CD4-positive, alpha-beta T cell treated with Interleukin-10 for 1 hour (primary cell): ENCODE measurements at places on chromosomes 6 and 20.

GRCh38 chr6:95230071-95230740 lies 347.1 kb upstream of the MANEA start:
- DNase-seq, result no peak

- no peak for DNase-seq
Observed at GRCh38 chr20:57102566-57102965, 163.9 kb downstream of the BMP7 start.

- no peak for DNase-seq
Observed at GRCh38 chr20:23269954-23270353, 80.6 kb upstream of the NXT1 start.

DNA sequence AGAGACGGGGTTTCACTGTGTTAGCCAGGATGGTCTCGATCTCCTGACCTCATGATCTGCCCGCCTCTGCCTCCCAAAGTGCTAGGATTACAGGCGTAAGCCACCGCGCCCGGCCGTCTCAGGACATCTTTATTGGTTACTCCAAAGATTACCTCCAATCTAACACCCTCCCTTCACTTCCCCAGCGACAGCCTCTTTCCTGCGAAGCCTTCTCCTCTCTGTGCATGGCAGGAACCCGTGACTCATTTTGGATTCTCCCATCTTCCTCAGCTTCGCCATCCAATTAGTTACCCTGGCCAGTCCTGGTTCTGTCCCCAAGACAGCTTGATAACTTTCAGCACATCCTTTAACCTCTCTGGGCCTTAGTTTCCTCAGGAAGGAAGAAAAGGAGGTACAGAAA lies 51.3 kb upstream of the TOX2 start:
- no peak for DNase-seq

DNA sequence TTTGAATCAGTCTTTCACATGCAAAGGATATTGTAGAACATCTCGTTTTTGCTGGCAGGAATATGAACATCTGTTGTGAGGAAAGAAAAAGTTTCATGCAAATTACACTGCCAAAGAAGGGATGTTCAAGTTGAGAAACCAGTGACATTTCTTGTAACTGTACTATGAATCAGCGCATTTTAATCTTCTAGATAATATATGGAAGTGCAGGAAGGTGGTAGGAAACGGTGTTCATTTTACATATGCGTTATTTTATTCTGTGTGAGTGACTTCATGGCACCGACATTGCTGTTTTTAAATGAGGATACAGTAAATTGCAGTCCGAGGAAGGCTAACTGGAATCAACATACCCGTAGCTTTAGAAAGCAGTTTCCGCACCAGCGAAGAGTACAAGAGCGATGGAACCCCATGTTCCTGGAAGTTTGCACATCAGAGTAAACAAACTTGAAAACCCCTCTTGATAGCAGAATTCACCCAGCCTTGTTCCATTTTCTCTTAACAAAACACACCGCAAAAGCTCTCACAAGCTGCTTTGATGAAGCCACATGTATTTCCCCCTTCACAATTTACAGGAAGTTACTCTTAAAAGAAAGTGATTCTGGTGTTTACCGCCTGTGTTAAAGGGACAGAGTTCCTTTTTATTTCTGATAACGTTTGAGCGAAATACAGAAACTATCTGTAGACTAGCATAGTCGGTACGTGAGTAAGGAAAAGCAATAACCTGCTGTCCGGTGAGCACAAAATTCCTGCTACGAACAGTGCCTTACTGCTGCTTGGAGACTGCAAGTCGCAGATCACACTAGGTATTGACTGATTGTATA lies 11.5 kb downstream of the PRDM1 start:
- peak; percentile 92 for DNase-seq

GRCh38 chr20:48959899-48960550 lies 38.5 kb downstream of the ARFGEF2 start:
- DNase-seq, result no peak

DNA sequence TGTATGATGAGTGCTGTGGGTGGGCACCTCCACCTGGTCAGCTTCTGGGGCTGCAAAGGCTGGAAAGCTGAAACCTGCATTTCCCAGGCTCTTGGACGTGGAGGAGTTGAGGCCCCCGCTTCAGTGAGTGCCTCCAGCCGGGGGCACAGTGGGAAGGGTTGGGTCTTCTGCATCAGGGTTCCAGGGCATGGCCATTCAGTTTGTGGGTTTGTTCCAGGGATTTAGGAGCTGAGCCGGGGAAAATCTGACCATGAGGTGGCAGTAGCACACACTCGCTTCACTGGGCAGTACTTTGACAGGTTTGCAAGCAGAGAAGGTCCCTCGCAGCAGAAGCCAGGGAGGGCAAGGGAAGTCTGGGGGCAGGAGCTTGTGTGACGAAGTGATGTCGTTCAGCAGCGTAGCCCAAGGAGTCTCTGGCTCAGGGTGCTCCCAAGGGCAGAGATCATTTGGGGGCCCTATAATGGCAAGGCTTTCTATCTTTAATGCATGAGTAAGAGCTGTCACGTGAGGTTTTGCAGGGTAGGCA lies 69.5 kb upstream of the SULF2 start:
- DNase-seq, result no peak

DNA sequence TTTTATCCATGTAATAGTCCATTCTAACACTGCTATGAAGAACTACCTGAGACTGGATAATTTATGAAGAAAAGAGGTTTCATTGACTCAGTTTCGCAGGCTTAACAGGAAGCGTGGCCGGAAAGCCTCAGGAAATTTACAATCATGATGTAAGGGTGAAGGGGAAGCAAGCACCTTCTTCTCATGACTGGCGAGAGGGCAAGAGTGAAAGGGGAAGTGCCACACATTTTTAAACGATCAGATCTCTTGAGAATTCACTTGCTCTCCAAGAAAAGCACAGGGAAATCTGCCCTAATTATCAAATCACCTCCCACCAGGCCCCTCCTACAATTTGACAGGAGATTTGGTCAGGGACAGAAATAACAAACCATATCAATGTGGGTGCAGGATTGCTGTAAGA lies 859.7 kb downstream of the EPHA7 start:
- DNase-seq, result no peak

DNA sequence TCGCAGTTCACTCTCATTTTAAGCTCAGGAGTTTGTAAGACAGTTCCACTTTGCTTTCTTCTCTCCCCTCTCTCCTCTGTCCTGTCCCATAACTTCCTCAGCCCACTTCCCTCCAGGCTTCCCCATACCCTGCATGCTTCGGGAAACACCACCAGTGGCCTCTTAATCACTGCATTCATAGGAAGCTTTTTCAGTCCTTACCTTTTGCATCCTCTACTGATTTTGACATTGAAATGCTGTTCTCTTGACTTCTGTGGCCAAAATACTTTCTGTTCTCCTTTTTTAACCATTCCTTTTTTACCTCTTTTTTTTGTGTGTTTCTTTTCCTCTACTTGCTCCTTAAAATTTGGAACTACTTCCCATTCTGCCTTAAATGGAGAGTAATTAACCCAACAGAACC lies 69.7 kb downstream of the HIVEP1 start:
- no peak for DNase-seq

DNA sequence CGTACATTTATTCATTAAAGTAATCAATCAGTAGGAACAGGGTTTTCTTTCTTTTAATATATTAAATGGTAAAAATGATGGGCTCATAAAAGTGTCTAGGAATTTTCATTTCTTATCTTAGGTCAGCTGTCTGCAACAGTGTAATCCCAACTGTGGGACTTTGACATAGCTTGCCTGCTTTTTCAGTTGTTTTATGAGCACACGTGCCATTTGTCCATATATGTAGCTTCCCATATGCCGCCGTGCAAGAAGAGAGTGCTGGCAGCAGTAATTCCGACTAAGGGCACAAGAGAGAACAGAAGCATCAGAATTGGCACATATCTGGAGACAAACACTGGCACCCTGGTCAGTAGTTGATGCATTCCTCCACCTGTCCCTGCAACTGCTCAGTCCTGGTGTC lies 20.9 kb upstream of the EEF1E1 start:
- DNase-seq, result no peak

DNA sequence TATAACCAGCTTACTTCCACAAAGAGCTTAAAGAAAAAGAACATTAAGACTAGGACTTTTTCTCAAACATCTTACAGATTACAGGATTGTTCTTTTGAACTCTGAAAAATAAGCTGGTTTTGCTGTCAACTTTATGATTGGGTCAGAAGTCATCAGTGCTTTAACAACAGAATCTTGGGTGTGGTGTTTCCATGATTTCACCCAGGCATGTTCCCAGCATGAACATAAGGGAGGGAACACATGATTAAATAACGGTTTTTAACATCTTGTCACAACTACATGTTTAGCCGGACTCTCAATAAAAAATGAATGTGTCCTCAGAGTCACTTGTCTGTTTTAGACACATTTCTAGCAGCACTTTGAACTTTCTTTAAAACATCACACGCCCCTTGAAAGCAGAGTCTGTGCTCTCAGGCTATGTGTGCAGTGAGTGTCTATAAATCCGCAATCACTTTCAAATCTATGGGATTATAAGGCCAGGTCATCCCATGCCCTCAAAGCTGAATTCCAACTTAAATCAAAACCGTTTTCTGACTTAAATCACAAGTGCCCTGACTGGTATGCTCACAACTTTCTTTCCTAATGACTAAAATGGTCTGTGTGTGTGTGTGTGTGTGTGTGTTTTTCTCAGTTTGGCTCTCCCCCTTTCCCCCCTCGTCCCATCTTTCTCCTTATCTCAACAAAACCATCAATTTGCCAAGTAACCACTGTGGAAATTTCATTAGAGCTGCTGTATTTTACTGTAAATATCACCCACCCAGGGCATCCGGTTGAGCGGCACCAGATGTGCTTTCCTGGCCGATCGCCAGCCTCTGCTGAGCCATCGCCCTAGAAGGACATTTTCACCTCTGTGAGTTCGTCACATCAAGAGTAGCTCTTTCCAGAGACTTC lies 216.8 kb upstream of the DTNBP1 start:
- DNase-seq, result peak; percentile 32

DNA sequence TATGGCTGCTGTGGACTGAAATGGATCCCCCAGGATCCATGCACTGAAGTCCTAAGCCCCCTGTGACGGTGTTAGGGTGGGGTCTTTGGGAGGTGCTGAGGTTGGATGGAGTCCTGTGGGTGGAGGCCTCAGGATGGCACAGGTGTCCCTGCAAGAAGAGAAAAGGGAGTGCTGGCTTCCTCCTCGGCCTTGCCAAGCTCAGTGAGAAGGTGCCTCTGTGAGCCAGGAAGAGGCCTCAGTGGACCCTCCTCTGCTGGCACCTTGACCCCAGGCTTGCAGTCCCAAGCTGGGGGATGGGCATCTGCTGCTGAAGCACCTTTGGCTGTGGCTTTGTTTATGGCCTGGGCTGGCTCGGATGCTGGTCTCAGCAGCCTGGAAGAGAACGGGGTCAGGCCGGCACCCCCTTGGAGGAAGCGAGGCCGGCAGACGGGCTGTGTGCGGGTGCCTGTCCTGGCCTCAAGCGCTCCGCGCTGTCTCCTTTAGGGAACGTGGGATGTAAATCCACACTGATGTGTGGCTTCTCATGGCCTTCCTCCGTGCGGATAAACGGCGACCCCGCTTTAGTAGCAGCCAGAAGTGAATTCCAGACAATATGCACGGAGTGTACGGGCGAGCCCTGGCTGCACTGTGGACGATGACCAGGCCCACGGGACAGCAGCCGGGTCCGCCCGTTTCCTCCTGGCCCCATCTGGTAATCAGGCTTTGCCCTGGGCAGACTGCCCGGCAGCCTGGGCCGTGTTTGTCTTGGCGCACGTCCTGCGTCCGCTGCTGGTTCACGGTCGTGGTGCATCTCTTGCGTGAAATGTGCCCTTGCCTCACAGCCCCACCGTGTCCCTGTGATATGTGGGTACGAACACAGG lies 182.6 kb downstream of the ERMARD start:
- no peak for DNase-seq

DNA sequence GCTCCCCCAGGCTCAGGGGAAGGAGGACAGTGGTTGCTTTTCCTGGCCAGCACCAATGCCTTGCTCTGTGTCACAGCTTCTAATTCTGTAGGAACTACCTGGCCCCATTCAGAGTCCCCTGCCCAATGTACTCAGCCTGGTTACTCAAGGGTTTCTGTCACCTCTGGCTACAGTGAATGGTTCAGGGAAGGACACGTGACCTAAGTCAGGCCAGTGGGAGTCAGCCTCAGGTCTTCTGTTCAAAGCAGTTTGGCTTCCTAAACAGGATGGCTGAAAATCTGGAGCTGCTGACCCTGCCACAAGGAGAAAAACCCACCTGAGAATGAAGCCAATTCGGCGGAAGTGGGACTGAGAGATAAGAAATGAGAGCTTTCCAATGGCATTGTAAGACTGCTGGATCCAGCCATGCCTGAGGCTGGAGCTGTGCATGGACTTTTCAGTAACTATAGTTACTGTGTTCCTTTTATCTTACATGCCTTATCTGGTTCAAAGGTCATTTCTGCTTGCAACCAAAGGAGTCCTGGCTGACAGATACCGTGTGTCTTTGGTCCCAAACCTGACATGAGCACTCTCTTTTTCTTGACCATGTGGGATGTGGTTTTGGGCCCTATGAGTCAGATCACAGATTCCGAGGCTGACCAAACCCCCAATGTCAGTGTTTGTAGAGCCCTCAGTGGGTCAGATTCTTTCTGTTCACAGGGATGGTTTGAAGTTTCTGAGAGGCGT lies 104.3 kb downstream of the SULF2 start:
- no peak for DNase-seq

DNA sequence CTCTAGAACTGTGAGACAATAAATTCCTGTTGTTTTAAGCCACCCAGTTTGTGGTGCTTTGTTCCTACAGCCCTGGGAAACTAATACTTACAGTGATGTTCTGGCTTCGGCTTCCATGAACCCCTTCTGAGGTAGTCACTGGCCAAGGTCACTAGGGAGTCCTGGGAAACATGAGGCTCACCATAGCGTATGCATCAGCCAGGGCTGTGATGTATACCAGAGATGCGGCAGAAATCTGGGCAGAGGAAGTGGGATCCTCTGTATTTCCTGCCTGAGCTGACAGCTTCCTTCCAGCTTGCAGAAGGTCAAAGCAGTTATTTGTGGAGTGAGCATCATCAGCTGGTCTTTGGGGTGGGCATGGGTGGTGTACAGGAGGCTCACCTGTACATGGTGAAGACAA lies 27.9 kb downstream of the KAT14 start:
- DNase-seq, result no peak

GRCh38 chr6:35931120-35931561 lies 10.2 kb upstream of the SRPK1 start:
- no peak for DNase-seq

GRCh38 chr6:160141001-160141726 lies 19.5 kb downstream of the SLC22A1 start:
- no peak for DNase-seq
